GM04503 (cell line): ENCODE measurements at places on chromosomes 11 and 22.

DNA sequence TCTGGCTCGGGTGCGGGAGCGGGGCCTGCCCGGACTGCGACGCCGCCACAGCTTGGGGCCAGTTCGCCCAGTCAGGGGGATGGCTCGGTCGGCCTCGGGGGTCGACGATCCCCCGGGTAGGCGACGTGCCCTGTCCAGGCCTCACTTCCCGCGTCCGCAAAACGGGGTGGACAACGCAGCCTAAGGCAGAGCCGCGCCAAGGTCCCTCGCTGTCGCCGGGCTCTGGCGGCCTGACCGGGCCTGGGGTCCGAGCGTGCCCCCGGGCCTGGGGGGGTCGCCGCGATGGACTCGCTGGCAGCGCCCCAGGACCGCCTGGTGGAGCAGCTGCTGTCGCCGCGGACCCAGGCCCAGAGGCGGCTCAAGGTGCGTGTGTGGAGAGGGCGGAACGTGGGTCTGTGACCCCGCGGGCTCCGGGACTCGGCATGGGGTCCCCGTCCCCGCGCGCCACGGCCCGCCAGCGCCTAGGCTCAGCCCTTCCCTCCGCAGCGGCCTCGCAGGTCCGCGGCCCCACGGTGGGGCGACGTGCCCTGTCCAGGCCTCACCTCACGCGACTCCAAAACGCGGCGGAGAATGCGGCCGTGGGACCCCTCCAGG is 4.2 kb downstream of the SEPTIN5 start:
- DNase-seq: no peak

GRCh38 chr11:8015753-8016239 is 28.7 kb downstream of the EIF3F start:
- peak; percentile 39 for DNase-seq

GRCh38 chr11:35683728-35684339 is 21.3 kb downstream of the TRIM44 start:
- DNase-seq: no peak

- DNase-seq: no peak
These were observed 25.8 kb downstream of the TNRC6B start for GRCh38 chr22:40203572-40203971.

- no peak for DNase-seq
These were observed 181.6 kb downstream of the SHANK2 start for GRCh38 chr11:71070490-71071453.

DNA sequence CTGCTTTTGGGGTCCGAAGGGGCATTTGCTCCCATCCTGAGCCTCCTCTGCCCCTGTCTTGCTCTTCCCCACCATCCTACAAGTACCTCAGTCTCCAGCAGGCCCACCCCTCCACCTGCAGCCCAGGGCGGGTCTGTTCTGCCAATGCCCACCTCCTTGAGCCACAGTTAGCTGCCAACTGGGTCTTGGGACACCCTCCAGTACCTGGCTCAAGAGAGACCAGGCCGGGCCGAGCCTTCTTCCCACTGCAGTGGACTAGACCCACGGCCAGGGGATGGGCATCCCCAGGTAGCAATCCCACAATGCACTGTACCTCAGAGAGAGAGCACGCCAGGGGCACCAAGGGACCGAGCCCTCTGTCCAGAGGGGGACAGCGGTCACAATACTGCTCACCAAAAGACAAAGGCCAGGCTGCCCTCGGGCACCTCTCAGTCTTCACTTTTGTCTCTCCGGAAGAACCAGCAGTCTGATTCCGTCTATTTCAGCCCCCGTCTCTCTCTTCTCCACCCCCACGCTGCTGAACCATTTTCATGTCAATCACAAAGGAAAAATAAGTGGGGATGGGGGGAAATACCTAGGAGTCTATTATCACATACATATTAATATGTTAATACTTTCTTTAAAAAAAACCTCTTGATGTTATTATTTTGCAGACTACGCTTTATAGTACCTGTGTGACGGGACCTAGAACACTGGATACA is 51.7 kb downstream of the SYT13 start:
- no peak for DNase-seq

- DNase-seq: no peak
These were observed 131.2 kb downstream of the DLG2 start for GRCh38 chr11:85495918-85496317.

- no peak for DNase-seq
These were observed 15.3 kb upstream of the CDC42BPG start for GRCh38 chr11:64859542-64860414.

DNA sequence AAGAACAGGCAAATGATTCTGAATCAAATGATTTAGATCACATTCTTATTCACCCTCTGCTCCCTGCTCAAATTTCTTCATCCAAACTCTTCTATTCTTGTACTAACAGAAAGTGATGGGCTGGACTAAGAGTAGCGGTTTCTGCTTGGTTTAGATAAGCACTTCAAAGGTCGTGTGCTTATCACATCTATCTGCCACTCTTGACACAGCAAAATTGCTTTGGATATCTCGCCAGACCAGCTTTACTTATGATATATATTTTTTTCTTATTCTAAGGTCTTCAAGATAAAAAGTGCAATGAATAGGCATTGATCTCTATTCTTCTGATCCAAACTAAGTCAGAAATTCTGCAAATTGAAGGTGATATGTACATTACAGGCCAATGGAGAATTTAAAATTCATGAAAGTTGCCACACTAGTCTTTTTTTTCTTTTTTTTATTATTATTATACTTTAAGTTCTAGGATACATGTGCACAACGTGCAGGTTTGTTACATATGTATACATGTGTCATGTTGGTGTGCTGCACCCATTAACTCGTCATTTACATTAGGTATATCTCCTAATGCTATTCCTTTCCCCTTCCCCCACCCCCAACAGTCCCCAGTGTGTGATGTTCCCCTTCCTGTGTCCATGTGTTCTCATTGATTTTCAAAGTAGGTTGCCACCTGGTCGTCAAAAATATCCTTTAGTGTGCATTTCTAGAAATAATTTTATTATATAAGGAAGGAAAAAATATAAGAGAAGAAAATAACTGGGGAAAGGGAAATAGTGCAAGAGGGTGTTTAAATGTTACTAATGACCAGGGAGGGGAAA is 1941.0 kb upstream of the RAG2 start:
- no peak for DNase-seq

DNA sequence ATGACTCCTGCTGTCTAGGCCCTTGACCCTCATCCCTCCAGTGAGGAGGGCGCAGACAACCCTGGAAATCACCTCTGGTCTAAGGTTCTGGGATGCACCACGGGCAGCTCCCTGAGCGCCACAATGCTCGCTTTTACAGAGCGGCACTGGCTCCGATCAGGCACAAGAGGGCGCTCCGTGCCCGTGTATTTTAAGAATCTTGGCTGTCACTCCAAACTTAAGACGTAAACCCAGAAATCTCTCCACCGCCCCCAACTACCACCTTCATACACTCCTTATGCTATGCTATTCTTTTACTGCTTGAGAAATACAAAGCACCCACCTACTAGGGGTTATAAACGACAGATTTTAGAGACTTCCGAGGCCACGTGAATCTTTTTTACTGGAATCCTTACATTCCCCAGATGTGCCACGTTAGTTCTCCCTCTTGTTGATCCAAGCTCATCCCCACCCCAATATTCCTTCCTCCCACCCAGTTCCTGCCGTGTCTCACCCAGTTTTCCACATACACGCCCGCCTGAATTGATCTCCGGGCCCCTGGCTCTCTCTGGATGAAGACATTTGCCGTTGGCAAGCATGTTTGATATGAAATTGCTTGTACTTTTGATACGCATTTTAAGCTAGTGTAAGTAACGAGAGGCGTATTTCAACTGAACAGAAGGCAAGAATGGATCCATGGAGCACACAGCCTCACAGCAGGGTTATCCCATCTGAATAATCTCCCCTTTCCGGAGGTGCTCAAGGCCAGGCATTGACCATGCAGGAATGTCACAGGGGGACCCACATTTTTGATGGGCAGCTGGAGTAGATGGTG is 453.5 kb downstream of the OPCML start:
- no peak for DNase-seq

GRCh38 chr11:24708616-24709015 is 211.8 kb downstream of the LUZP2 start:
- DNase-seq: no peak

DNA sequence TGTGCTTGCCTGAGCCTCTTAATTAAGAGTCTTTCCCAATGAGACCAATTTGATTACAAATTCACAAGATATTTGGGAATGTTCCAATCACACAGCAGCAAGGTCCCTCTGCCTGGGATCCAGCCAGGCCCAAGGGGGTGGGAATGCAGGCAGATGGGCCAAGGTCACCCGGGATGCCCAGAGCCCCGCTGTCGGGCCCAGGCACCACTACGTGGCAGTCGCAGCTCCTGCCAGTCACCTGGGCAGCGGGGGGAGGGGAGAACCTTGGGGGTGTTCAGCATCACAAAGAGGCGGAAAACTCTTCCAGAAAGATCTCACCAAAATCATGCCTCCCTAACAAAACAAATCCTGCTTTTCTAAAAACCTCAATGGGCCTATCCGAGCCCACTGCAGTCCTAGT is 30.9 kb downstream of the PPM1F start:
- DNase-seq: no peak

DNA sequence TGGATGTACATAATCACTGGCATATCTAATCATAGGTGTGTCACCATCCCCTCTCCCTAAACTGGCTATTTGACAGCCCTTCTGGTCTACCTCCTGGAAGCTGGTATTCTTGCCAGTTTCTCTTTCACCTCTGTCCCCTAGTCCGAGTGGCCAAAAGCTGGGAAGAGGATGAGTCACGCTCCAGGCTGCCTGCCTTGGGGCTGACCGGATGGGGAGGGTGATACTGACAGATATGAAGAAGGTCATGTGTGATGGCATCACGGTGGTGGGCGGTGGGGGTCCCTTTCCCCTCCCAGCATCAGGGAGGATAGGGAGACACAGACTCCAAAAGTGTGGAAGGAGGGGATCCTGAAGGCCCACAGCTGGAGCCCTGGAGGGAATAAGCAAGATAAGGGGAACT is 4.8 kb downstream of the OAF start:
- no peak for DNase-seq

- DNase-seq: no peak
These were observed 484.7 kb upstream of the TENM4 start for GRCh38 chr11:79925570-79925969.

DNA sequence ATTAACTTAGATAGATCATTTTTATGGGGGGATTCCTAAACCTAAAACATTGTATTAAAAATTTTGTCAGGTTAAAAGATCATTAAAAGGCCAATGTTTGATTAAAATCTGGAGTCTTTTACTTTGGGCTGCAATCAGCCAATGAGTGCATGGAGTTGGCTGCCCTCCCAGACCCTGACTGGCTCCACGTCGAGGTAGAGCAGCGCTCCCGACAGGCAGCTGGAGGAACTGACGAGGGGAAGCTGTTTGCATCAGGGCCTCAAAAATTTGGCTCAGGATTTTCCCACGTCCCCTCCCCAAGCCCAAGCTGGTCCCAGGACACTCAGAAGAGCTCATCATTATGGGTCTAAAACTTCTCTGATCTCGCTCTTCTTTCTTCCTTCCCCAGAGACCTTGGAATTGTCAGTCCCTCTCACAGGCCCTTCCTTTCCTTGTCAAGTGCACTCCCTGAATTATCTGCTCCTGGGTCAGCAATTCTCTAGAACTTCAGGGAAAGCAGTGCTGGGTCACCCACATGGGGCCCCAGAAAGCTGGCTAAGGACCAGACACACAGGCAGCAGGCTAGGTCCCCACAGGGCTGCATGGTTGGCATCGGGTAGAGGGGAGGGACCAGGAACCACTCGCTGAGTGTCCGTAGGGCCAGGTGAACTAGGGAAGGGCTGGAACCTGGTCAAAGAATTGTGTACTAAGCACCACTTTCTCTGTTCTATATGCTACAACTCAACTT is 119.6 kb upstream of the IGLL5 start:
- no peak for DNase-seq

DNA sequence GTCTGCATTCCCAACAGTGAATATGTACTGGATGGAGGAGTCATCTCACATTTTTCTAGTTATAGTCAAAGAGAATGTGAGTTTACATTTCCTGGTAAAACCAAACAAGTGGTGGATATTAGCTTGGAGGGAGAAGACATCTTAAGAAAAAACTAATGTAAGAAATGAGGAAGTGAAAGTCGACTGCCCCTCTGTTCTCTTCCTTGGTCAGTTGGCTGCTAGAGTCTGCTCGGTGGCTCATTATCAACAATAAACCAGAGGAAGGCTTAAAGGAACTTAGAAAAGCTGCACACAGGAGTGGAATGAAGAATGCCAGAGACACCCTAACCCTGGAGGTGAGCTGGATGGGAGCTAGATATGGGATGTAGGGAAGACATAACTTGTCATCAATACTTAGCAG is 5.8 kb downstream of the SLC22A9 start:
- DNase-seq: no peak

DNA sequence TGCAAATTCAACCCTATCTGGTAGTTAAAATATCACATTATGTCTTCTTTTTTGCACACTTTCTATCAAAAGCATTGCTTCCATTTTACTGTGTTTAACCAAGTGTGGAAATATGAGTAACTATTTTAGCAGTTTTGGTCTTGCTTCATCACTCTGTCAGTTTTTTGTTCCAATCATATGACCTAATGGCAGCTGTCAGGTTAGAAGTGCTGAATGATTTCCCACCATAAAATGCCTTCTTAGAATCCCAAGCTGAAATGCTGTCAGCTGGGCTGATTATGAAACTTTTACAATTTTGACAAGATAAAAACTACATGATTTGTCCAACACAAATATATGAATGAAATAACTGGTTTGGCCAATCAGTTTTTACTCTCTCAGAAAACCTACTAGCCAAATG is 1654.6 kb upstream of the RAG2 start:
- no peak for DNase-seq

GRCh38 chr22:41238570-41239442 is 1.9 kb downstream of the CHADL start:
- DNase-seq: no peak

- peak; percentile 77 for DNase-seq
These were observed 181.2 kb downstream of the WNT11 start for GRCh38 chr11:76025068-76025467.

GRCh38 chr11:75161506-75162095 is 10.7 kb downstream of the SLCO2B1 start:
- DNase-seq: no peak

DNA sequence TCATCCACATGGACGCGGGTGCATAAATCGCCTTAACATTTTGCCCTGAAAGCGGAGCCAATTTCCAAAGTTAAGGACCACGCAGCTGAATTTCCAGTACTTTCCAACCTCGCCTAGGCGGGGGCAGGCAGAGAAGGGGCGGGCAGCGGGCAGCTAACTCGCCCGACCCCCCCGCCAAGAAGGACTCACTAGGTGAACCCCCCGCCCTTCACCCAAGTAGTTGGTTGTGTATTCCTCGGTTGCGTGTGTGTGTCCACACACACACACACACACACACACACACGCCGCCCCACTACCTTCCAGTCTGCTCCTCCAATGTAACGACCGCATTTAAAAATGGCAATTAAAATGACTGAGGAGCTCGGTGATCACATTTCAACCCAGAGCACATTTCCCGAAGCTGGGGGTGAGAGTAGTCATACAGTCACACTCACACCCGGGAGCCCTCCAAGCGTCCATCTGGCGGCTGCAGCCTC is 1.4 kb downstream of the TENM4 start:
- DNase-seq: no peak
